MG63 (cell line): ENCODE measurements at places on chromosomes 1 and 21. TPM values are rescaled to one million over a fixed set of nuclear protein-coding genes. Genes with fewer than 3 reads are reported as not detected.

DNA sequence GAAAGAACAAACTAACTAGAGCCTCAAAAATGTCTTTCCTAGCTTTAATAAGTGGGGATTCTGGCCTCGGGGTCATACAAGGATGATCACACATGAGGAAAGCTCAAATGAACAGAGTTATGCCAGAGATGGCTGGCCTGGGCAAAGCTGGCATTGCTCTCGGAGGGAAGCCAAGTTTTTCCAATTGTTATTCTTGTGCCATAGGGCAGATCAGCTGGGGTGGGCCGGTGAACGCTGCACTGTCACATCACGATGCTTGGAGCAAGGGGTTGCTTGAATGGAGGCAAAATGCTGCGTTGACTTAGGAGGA lies 75.9 kb upstream of the LYST start:
- no peak for DNase-seq

Gene KDM5B
- total RNA-seq, result 33.6 and 40.5 TPM in 2 replicates

GRCh38 chr1:34126486-34126885 lies 38.5 kb downstream of the CSMD2 start:
- DNase-seq, result no peak

Gene SPRR2E
- total RNA-seq, result not detected in 2 replicates

DNA sequence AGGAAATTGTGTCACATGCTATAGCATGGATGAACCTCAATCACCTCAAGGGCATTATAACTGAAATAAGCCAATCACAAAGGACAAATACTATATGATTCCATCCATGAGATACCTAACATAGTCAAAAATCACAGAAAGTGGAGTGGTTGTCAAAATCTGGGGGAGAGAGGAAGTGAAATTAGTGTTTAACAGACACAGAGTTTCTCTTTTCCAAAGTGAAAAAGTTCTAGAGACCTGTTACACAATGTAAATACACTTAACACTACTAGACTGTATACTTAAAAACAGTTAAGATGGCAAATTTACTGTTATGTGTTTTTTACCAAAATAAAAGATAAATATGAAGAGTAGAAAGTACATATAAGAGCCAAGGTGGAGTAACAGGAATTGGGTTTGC lies 31.8 kb downstream of the ZNF644 start:
- DNase-seq, result no peak

DNA sequence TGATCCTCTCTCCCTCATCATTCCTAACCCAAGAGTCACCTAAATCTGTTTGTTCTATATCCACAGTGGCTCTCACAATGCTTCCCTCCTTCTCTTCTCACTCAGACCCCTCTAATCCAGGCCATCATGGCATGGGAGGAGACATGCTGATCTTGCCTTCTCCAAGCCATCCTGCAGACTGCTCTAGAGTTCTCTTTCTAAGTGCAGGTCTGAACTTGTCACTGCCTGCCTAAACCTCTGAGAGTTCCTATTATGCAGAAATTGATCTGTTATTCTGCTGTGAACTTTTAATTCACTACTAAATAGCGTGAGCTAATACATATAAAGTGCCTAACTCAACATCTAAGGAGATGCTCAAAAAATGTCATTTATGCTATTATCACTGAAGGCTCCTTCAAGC lies 26.8 kb downstream of the LAMC2 start:
- DNase-seq, result no peak

DNA sequence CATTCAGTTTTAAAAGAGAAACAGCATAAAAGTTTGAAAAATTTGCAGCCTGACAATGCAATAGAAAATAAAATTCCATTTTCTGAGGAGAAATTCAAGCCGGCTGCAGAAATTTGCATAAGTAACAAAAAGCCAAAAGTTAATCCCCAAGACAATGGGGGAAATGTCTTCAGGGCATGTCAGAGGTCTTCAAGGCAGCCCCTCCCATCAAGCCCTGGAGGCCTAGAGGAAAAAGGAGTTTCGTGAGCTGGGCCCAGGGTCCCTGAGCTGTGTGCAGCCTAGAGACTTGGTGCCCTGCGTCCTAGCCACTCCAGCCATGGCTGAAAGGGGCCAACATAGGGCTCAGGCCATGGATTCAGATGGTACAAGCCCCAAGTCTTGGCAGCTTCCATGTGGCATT lies 74.6 kb downstream of the PIK3R3 start:
- no peak for DNase-seq

GRCh38 chr1:56399795-56400194 lies 179.6 kb downstream of the PLPP3 start:
- no peak for DNase-seq

Gene CHIA
- total RNA-seq, result not detected in 2 replicates

Gene TEX38
- total RNA-seq, result not detected in 2 replicates

DNA sequence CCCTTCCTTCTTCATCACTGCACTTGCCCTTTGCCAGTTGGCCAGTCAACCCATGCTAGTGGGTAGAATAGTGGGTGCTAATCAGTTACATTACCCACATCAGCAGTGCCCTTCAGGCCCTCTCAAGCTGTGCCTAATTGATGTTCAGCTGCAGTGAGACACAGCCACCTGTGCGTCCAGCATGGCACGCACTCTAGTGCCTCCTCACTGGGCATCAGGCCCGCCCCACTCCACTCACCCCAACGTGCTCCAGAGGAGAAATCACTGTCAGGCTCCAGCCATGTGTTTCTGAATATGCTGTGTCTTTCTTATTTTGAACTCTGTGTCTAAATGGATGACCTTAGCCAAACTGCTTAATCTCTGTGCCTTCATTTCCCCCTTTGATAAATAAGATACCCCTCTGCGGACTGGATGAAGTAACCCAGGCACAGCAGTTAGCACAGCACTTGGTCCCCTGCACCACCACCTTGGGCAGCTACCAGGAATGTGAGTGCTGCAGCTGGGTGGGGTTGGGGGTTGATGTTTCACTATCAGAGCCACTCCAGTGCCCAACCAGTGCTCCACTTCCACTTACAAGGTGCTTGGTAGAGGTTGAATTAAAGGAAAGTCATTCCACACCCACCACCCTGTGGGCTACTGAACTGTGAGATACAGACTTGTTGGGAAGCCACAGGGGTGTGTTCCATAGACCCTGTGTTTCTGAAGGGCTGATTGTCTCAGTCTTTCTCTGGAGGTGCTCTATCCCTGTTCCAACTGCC lies 8.9 kb upstream of the ADORA3 start:
- DNase-seq, result no peak

DNA sequence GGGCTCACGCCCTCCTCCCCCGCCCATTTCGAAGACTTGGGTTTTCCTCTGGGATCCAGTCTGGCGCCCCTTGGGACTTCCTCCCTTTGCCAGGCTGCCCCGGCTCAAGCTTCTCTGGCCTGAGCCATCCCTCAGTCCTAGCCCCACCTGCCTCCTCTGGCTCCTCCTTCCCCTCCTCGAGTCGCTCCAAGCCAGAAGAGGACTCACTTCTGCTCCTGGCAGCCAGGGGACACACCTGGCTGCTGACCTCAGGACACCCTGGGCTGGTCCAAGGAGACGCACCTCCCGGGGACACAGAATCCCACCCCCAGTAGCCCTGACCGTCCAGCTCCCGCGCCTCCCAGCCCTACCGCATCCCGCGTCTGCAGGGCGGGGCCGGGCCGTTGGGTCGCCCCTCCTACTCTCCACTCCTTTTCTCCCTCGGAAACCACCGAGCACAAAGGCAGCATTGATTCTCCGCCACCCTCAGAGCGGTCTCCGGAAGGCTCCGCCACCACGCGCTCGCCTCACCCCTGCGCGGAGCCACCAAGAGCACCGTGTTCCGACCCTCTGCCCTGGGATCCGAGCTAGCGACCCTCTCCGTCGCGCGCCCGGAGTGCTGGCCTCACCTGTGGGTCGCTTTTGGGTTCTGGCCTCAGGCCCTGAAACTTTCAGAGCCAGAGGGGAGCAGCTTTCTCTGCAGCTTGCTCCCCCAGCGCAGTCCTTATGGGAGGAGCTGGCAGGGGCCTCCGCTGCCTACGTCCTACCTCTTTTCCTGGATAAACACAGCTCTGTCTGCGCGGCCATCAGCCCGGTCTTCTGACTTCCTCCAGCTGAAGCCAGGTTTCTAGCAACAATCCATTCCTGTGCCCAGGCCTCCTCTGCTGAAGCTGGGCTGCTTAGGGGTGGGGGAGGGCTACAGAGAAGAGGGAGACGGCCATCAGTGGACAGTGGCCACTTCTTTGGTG lies at the start of gene C2CD4D:
TSS of gene C2CD4D (minus strand) at position 364 of the 947 bp plus-strand sequence. CDS start 831 bp downstream, outside the sequence.
- no peak for DNase-seq

Gene PGLYRP4
- total RNA-seq, result not detected in 2 replicates

DNA sequence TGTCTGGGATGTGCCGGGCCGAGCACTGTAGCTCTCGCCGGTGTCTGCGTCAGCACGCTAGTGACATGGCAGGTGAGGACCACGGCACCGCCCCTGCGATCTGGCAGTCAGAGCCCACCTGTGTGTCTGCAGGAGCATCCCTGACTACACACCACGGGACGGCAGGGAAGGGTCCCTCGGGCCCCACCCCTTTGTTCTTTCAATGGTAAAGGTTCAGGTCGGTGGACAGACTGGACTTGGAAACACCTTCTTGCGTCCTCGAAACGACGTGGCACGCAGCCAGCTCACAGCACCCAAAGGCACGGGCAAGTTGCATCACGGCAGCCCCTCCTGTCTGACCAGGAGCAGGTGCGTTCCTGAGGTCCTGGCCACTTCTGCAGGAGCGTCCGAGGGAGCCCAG lies 3.7 kb upstream of the SAMD11 start:
- DNase-seq, result no peak

Gene KIF14
- 11.6 and 15.7 TPM in 2 replicates for total RNA-seq

DNA sequence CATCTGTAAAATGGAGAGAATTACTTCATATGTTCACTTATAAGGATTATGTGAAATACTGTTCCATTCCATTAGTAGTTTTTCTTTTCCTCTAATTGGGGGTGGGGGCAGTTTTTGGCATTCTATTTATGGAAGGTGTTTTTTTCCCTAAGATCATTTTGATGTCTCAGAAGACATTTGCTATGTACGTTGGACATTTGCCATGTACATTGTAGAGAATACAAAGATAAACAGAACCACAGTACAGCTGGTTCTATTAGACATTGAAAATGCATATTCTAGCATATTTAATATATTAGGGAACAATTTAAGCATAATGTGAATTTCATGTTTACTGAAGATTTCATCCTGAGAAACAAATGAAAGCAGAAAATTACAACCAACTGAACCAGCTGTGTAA lies 98.5 kb downstream of the PTBP2 start:
- DNase-seq, result no peak

GRCh38 chr1:17360272-17360956 lies 11.6 kb upstream of the PADI6 start:
- DNase-seq, result no peak

GRCh38 chr1:109228167-109228566 lies 14.4 kb downstream of the SARS1 start:
- peak; percentile 50 for DNase-seq

GRCh38 chr1:29626726-29627125 lies 390.4 kb downstream of the PTPRU start:
- no peak for DNase-seq

DNA sequence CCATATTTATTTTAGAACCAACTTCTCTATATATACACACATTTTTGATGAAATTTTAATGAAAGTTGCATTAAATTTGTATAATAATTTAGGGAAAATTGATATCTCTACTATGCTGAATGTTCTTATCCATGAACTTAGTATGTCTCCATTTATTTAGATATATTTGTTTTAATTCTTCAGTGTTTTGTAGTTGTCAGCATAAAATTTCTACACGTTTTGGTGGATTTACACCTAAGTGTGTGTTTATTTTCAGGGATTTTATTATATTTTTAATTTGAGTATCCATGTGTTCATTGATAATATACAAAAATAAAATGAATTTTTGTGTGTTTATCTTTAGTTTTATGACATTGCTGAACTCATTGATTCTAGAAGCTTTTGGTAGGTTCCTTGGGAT lies 36.7 kb downstream of the PCBP3 start:
- DNase-seq, result no peak

Gene LENEP
- not detected in 2 replicates for total RNA-seq

Gene CAPN8
- not detected in 2 replicates for total RNA-seq

DNA sequence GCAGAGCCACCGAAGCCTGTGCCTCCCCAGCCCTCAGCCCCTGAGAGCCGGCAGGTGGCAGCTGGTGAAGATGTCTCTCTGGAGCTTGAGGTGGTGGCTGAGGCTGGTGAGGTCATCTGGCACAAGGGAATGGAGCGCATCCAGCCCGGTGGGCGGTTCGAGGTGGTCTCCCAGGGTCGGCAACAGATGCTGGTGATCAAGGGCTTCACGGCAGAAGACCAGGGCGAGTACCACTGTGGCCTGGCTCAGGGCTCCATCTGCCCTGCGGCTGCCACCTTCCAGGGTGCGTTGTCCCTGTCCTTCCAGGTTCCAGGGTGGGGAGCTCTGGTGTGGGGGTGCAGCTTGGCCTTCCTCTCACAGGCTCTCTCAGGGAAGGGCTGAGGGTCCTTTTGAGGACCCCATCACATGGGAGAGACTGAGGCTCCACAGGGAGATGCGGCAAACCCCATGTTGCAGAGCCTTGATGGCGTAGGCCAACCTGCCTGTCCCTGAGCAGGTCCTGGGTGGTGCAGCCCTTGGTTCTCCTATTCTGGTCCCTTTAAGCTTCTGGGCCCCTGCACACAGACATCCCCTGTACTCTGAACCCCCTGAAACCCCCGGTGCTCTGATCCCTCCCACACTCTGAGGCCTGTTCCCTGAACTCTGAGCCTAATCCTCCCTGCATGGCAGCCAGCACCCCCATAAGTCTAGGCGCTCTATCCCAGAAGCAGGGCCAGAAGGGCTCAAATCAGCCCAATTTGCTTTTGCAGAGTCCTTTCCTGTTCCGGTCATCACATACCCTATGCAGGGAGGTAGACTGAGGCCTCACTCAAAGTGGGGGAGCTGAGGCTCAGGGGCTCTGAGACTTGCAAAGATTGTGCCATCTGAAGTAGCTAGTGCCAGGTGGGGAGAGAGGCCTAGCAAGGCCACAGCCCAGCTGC lies 88.5 kb downstream of the TRIM11 start:
- no peak for DNase-seq

Gene CYP4A11
- total RNA-seq, result not detected in 2 replicates

- no peak for DNase-seq
Measured at GRCh38 chr1:201711811-201712210, 117.1 kb upstream of the IPO9 start.

- DNase-seq, result no peak
Measured at GRCh38 chr1:5758859-5759578, 233.2 kb downstream of the NPHP4 start.

Gene MAP3K21
- 0.89 and 1.5 TPM in 2 replicates for total RNA-seq

DNA sequence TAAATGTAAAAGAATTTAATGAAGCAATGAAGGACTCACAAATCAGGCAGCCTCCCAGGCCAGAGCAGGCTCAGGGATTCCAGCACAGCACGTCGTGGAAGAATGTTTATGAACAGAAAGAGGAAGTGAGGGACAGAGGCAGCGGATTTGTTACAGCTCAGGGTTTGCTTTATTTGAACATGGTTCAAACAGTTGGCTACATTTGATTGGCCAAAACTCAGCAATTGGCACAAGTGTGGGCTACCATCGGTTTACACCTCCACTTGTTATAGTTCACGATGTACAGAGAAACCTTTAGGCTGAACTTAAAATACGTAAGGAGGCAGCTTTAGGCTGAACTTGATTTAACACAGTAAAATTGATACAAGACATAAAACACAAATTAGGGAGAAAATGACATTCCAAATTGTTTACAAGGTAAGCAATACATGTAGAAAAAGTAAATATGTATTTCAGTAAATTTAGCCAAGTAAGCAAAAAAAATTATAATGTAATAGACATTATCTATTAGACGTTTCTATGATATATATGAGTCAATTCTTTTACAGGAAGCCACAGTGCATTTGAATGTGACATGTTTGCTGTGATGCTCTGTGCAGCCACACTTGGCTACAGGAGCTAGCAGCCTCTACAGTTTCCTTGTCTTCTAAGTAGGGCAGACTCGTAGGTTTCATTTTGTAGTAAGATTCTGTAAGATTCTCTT lies 126.5 kb downstream of the ADSS2 start:
- no peak for DNase-seq

Gene IL19
- not detected in 2 replicates for total RNA-seq
